ENCODE measurements at places on chromosomes 2 and 18.

GRCh38 chr2:98505311-98505808 is 60.7 kb downstream of the INPP4A start:
- DNase-seq: no peak

DNA sequence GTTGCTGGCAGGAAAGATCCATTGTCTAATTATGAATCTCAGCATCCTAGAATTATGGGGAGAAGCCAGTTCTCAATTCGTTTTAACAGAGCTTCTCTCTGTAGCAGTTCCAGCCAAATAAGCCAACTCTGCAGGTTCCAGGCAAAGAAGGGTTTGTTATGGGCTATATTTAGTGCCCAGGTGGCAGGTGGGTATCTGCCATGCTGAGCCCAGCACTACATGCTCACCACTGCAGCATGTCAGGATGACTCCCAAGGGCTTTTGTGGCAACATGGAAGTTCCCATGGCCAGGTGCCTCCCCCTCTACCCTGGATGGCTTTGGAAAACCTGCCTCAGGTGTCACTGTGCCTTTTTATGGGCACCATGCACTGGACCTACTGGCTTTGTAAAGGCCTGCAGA is 137.7 kb upstream of the MSH6 start:
- no peak for DNase-seq

GRCh38 chr2:5740053-5740452 is 47.9 kb downstream of the SOX11 start:
- no peak for DNase-seq

DNA sequence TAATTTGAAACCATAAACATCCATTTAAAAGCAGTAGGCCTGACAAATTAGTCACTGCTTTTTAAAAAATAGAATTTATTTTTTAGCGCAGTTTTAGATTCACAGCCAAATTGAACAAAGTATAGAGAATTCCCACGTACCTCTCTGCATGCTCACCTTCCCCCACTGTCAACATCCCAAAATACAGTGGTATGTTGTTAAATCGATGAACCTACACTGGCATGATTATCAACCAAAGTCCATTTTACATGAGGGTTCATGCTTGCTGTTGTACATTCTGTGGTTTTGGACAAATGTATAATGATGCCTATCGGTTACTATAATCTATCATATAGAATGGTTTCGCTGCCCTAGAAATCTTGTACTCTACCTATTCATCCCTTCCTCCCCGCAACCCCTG is 5.6 kb upstream of the ELOA2 start:
- no peak for DNase-seq

DNA sequence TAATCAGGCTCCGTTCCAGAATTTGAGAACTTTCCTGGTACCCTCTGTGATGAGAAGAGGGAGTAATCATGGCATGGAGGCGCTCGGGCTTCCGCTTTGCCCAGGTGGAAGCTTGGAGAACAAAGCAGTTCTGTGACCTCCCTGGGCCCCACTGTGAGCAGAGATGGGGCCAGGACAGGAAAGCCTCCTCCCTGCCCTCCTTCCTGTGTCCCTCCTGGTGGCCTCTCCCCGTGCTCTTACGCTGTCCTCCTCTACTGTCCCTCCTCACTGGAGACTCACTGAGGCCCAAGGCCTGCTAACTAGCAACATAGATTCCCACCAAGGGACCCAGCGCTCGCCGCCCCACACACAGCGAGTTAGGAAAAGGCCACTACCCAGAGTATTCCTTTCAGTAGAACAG is 119.8 kb downstream of the MAPK4 start:
- DNase-seq: no peak

GRCh38 chr2:166343467-166343866 is 32.3 kb downstream of the SCN9A start:
- no peak for DNase-seq

DNA sequence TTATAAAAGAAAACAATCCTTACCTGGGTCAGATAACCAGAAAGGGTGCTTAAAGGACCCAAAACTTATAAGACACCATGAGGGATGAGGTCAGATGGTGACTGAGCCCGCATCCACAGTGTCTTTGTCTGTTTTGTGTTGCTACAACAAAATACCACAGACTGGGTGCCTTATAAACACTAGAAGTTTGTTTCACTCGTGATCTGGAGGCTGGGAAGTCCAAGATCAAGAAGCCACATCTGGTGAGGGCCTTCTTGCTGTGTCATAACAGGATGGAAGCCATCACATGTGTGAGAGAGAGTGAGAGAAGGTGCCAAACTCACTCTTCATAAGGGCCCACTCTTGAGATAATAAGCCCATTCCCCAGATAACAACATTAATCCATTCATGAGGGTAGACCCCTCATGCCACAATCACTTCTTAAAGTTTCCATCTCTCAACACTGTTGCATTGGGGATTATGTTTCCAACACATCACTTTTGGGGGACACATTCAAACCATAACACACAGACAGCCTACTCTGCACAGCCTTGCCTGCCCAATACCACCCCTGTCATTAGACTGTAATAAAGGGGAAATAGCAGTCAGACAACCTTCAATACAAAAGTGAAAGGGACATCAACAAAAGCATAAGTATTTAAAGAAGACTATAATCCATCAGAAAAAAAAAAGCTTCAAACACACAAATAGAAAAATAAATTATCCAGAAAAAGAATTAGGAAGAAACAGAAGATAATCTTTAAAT is 249.8 kb downstream of the ANAPC1 start:
- DNase-seq: no peak

- DNase-seq: no peak
Measured at GRCh38 chr2:109225170-109225782, 96.3 kb downstream of the SH3RF3 start.

GRCh38 chr2:205903549-205904129 is 182.3 kb downstream of the INO80D start:
- no peak for DNase-seq

DNA sequence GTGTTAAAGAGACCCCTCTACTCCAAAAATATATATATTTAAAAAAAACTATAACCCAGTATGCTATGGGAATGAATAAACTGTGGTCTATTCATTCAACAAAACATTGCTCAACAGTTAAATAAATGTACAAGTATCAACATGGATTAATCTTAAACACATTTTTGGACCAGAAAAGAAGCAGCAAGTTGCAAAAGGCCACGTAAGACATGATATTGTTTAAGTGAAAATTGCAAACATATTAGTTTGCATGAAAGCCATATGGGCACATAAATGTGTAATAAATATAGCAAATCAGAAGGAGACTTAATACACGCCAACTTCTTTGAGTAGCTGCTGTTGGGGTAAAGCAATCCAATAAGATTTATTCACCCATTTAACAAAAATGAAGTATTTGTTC is 321.5 kb downstream of the FBXO15 start:
- DNase-seq: no peak

- DNase-seq: no peak
Measured at GRCh38 chr2:96252526-96252925, 13.3 kb downstream of the TMEM127 start.

All from cortex of kidney (tissue), 1 donor.